ENCODE measurements at places on chromosomes 7 and 10.

DNA sequence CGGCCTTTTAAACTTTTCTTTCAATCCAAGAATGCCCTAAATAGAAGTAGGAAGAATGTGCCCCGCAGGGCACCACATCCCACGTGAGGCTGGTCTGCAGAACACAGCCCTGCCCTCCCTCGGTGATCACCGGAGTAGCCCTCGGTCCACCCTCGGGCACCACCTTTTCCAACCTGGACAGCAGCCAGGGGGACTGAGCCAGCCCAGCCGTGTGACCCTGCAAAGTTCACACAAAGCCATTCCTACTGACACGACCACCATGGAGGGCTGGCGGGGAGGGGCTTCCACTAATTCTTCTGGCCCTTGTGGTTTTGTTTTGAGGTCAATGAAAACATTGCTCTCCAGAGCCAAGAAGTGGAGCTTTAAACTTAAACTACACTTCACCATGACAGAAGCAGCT lies 132.2 kb downstream of the TCERG1L start:
- DNase-seq = no peak

GRCh38 chr7:41051535-41051934 lies 651.4 kb downstream of the INHBA start:
- no peak for DNase-seq

DNA sequence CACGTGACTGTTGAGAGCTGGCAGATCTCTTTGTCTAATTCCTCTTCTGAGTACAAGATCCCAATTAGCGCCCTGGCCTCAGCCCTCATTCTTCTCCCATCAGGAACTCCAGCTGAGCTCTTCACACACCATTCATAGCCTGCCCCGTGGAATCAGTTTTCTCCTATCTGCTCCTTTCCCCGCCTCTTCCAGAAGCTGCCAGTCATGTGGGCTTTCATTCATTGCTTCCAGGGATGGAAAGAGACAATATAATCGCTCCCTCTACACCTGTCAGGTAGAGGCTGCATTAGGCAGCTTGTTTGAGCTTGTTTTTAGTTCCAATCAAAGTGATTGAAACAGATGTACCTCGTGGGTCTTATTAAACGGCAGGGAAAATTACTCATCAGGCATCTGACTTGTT lies 515.8 kb downstream of the TYW1 start:
- peak; percentile 96 for DNase-seq

DNA sequence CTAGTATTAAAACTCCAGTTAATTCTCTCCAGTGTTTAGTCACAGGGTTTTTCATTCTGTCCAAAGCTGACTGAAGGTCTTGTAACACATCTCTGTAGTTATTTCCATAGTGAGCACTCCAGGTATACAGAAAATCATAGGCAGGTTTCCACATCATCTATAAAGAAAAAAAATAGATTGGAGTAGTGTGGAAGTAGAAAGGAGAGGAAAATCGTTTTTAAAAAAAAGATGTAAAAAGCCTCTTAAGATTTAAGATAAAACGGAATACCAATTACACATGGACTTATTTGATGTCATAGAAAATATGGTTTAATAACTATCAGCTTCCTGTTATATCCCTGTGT lies 76.2 kb downstream of the MACC1 start:
- DNase-seq = no peak

- peak; percentile 10 for DNase-seq
Observed at GRCh38 chr7:23873306-23873705, 163.3 kb downstream of the STK31 start.

Data from NCI-H2171 treated with DMSO at 0.1 percent for 48 hours (cell line).